ENCODE measurements at places on chromosomes 1 and 21. TPM values are rescaled to one million over a fixed set of nuclear protein-coding genes. Genes with fewer than 3 reads are reported as not detected.

DNA sequence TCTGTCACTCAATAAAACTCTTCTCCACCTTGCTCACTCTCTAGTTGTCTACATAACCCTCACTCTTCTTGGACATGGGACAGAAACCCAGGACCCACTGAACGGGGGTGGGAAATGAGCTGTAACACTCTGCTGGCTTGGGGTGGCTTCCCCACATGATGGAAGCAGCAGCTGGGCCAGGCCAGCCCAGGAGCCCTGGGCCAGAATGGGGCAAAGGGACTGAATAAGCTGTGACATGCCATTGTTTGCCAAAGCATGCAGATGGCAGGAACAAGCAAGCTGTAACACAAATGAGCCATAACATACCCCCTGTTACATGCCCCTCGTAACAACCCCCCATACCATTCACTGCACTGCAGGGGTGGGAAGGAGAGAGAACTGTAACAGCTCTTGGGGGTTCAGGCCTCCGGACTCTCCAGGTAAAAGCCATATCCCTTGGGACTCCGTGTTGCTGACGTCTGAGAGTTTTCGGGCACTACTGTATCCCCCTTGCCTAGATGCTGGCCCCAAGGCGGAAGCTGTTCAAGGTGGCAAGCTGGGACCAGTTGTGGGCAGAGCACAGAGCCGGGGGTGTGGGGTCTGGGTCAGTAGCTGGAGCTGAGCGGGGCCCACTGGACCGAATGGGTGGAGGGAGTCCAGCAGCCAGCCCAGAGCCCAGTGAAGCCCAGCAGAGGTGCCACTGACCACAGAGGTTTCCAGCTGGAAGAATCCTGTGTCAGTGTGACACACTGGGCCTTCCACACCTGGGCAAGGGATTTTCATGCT is 56.1 kb upstream of the DMRTB1 start:
- no peak for DNase-seq

DNA sequence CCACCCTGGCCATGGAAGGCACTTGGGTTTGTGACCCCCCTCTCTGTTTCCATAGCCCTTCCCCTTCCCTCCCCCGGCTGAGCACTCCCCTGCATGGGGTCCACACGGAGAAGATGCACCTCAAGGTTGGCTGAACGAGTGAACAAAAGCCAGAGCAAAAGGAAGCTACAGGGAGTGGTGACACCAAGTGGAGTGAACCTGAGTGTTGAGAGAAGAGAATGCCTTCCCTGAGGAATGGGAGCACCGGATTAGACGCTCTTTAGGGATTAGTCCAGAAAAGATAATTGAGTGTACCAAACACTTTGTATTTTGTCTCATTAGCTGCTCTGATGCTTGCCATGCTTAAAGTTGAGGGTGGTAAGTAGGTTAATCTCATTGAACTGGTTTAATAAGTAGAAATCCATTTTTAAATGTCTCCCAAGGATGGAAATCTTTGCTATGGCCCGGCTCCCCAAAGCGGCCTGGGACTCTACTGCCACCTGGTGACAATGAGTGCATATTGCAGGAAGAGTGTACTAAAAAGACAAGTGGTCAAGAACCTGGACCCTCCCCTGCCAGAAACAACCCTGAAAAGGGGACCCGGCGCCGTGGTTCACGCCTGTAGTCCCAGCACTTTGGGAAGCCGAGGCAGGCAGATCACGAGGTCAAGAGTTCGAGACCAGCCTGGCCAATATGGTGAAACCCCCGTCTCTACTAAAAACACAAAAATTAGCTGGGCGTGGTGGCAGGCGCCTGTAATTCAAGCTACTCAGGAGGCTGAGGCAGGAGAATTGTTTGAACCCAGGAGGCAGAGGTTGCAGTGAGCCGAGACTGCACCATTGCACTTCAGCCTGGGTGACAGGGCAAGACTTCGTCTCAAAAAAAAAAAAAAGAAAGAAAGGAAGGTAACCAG is 150.6 kb upstream of the ZC3H12A start:
- DNase-seq: no peak

- DNase-seq: no peak
Observed at GRCh38 chr1:39852876-39853275, 30.4 kb downstream of the TRIT1 start.

GRCh38 chr1:20485527-20486456 is at the start of gene CAMK2N1:
TSS of gene CAMK2N1 (minus strand) at chr1:20486210. CDS start at chr1:20485379, 831 bp downstream.
- DNase-seq: peak; percentile 39

DNA sequence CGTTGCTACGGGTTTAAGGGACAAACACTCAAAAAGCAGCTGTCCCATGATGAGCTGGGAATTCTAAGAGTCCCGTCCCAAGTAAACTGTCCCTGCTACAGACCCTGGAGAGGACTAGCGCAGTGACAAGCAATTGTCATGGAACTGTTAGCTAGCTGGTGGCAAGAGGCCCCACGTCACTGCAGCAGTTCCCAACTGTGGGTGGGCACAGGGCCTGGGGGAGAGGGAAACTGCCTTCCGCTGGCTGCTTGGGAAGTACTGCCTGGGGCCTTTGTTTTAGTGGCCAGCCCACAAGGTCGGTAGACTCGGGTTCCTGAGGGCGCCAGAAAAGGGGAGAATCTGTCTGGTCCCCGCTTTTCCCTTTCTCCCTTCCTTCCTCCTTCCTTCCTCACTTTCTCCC is 97.4 kb downstream of the LACTBL1 start:
- no peak for DNase-seq

GRCh38 chr1:202069662-202070061 is 53.1 kb upstream of the GPR37L1 start:
- DNase-seq: no peak

GRCh38 chr1:243572940-243573339 is 277.1 kb downstream of the AKT3 start:
- DNase-seq: no peak

- DNase-seq: no peak
Observed at GRCh38 chr1:8477166-8477982, 159.5 kb downstream of the SLC45A1 start.

DNA sequence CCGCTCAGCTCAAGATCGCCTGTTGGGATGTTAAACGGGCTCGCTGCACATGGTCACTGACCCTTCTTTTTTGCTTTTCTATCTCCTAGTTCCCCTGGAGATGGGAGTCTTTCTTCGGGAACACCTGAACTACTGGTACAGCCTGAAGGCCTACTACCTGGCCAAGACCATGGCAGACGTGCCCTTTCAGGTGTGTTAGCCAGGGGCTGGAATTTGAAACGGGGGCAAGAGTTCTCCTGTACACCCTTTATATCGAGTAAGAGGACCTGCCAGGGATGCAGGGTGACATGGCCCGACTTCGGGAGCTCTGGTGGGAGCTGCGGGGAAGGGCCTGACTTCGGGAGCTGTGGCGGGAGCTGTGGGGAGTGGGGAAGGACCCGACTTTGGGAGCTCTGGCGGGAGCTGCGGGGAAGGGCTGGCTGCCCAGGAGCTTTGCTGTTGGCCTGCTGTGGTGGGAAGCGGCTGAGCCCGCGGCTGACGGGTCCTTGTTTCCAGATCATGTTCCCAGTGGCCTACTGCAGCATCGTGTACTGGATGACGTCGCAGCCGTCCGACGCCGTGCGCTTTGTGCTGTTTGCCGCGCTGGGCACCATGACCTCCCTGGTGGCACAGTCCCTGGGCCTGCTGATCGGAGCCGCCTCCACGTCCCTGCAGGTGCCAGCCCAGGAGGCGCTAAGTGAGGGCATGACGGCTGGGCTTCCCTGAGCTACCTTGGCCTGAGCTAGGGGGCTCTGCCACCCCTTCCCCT is 24.0 kb downstream of the TFF3 start:
- no peak for DNase-seq

GRCh38 chr1:7046314-7046713 is 261.1 kb downstream of the CAMTA1 start:
- DNase-seq: no peak

GRCh38 chr1:27682351-27682944 is 10.5 kb upstream of the IFI6 start:
- no peak for DNase-seq

DNA sequence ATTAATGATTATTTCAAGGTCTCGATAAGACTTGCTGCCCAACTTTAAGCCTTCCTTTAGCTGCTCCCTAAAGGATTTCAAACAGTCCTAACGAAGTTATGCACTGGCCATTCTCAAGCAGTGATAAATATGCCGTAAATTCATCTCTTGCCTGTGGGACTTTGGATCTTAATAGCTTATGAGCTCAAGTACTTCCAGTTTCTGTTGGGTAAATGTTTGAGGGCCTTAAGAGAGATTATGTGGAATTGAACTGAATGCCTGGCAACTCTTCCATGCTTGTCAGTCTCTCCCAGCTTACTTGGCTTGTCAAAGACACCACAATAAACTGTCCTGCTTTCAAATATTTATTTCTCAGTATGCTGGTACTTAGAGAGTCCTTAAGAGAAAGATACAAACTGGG is 3.5 kb upstream of the OR10J4 start:
- DNase-seq: no peak

GRCh38 chr1:39910263-39910662 is 8.5 kb upstream of the MYCL start:
- DNase-seq: no peak

DNA sequence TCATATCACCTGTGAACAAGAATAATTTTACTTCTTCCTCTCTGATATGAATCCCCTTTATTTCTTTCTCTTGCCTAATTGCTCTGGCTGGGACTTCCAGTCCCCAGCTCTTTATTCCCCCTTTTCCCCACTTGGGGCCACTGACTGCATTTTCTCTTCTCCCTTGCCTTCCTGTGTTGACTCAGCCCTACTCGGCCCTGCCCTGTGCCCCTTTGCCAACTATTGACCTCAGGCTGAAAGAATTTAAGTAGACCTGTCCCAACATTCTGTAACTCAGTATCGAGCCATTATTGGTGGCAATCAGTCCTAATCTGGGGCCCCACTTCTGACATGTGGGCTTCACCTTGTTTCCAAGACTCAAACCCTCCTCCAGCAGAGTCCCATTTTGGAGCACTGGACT is 60.6 kb upstream of the STUM start:
- no peak for DNase-seq

DNA sequence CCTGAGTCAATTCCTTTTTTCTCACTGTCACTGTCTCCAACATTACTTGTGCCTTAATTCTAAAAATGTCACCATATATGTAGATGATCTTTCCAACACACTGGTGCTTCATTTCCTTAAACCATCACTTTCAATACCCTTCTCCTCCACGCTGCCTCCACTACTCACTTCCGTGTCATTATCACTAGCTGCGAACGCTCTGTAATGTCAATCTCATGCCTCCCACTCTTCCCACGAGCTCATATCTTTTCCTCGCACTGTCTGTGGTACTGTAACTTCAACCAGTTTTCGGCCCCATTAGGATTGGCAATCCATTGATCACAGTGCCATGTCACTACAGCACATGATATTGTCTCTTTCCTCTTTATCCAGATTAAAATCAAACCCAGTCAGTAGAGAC is 61.6 kb downstream of the PLD5 start:
- DNase-seq: no peak

DNA sequence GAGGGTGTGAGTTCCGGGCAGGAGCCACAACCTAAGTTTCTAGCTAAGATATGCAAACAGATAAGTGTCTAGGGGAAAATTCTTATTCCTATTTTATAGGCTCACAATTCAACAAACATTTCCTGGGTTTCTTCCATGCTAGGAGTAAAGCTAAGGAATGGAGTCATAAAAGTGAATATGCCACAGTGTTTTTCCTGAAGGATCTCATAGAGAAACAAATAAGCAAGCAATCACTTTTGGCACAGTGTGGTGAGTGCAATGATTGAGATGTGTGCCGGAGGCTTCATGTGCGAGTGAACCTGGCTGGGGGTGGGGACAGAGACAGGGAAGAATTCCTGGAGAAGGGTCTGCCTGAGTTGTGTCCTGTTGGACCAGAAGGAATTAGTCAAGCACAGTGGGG is 147.4 kb downstream of the TENT5C start:
- no peak for DNase-seq

DNA sequence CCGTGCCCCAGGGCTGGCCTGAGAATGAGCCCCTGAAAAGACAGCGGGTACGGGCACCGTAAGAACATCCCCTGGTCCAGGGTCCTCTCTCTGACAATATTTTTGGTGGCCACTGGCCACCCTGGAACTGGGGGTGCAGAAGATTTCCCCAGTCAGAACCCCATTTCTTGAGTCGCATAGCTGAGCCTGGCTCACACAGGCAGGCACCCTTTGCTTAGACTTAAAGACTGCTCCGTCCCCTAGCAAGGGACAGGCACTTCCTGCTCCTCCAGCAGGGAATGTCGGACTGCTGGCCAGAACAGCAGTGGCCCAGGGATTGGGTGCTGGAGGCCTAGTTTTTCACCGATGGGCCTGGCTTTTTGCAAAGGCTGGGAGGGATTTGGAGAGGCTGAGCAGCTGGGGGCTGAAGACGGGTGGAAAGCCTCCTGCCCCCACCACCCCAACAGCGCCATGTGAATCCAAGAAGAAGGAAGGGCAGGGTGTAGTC is 4.3 kb downstream of the OLIG2 start:
- DNase-seq: no peak

- DNase-seq: no peak
Observed at GRCh38 chr1:153532181-153532580, 3.6 kb downstream of the S100A6 start.

The SPATA46 gene
- 0.62 TPM for total RNA-seq

The SLC30A1 gene
- 12.5 TPM for total RNA-seq

The LCK gene
- total RNA-seq: 1.3 TPM

The DDR2 gene
- total RNA-seq: 27.0 TPM

The OR6K3 gene
- not detected for total RNA-seq

The AMY1A gene
- total RNA-seq: 1.9 TPM

The FAM163A gene
- total RNA-seq: not detected

The SPRR2E gene
- not detected for total RNA-seq

The NKAIN1 gene
- 0.73 TPM for total RNA-seq

The NHLH1 gene
- total RNA-seq: not detected

The LCE1A gene
- total RNA-seq: not detected
